Left kidney (tissue), 8 donors: ENCODE measurements at places on chromosomes 1 and 21.

DNA sequence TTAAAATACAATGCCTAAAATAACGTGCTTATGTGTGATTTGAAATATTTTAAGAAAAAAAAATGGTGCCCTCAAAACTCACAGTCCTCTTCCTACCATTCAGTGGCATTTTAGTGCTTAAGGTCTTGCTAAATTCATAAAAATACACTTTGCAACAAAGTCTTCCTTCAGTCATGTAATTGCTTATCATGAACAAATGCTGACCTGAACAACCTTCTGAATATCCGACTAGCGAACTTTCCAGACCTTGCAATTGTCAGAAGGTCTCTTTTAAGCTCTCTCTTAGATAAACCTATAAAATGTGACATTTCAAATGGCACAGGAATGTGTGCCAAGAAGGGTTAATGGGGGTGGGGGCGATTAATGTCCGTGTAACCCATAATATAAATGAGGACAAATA, 858 bp downstream of the BRINP3 start:
- no peak for DNase-seq

DNA sequence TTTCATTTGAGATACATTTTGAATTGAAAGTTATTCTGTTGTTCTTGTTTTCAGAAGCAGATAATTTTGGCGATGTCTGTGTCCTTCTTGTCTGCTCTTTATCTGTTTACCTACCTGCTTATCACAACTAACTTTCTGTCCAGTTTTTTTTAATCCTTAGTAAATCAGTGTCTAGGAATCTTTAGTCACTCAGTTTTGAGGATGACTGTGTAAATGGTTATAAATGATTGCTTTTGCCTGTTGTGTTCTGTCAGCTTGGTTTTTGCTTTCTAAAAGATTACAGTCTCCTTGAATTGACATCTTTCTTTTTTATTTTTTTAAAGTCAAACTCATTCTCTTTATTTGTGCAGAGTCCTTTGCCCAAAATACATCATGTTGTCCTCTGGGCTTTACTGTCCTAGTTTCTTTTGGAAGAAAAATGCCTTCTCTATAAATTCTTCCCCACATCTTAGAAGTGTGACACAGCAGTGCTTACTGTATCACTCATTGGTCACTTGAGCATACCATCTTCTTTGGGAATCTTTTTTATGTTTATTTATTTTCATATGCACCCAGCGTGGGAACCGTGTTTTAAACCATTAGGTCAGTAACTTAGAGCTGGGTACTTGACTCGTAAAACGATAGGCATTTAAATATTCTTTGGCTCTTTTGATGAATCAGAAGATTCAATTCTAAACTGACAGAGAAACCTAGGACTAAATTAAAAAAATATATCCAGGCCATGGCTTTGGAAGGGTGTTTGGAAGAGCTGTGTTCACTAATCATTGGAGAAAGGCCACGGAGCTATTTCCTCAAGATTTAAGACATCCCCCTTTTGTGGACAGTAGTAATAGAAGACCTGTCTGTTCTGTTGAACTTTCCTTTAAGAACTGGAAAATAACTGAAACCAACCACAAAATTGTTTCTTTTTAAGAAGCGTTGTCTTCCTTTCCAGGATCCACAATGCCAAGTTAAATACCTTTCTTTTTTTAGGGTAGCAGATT, 20.9 kb downstream of the LAMC1 start:
- DNase-seq = no peak

- no peak for DNase-seq
Observed at GRCh38 chr1:1528301-1529267, 11.8 kb downstream of the TMEM240 start.

- DNase-seq = no peak
Observed at GRCh38 chr1:6040861-6041415, 4.8 kb upstream of the KCNAB2 start.

DNA sequence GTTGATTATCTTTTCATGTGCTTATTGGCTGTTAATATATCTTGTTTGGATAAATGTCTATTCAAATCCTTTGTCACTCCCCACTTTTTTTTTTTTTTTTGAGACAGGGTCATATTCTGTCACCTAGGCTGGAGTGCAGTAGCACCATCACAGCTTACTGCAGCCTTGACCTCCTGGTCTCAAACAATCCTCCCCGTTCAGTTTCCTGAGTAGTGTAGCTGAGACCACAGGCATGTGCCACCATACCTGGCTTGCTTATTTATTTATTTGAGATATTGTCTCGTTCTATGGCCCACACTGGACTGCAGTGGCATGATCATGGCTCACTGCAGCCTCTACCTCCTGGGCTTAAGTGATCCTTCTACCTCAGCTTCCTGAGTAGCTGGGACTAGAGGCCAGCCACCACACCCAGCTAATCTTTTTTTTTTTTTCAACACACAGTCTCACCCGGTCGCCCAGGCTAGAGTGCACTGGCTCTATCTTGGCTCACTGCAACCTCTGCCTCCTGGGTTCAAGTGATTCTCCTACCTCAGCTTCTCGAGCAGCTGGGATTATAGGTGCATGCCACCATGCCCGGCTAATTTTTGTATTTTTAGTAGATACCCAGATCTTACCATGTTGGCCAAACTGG, 13.9 kb upstream of the MYCL start:
- no peak for DNase-seq

DNA sequence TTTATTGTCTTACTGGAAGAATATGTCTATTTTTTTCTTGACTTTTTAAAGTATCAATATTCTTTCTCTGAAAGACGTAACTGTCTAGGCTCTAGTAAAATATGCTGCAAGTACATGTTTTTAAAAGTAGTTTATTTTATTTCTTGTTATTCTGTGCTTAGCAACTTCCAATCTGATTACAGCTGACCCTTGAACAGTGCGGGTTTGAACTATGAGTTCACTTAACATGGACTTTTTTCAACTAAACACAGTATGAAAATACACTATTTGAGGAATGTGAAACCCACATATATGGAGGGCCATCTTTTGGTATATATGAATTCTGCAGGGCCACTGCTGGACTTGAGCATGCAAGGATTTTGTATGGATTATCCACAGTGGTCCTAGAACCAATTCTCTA, 26.8 kb downstream of the GBP6 start:
- no peak for DNase-seq

- DNase-seq = no peak
Observed at GRCh38 chr1:109821831-109822745, 58.4 kb upstream of the EPS8L3 start.
